CD4-positive, alpha-beta memory T cell (primary cell): ENCODE measurements at places on chromosomes 2 and 18. TPM values are rescaled to one million over a fixed set of nuclear protein-coding genes. Genes with fewer than 3 reads are reported as not detected.

GRCh38 chr2:73163483-73164367 is 38.6 kb upstream of the NOTO start:
- H3K27ac ChIP-seq: no peak overlapping the region
- no peaks in the 10 kb centered on the region for H3K4me1 ChIP-seq
- DNase-seq: peak; percentile 56

GRCh38 chr2:73611867-73612266 is 30.4 kb downstream of the NAT8 start:
- H3K27me3 ChIP-seq: no peaks in the 10 kb centered on the region
- DNase-seq: no peak
- H3K27ac ChIP-seq: no peak overlapping the region
- H3K4me1 ChIP-seq: no peaks in the 10 kb centered on the region

GLI2 gene
- total RNA-seq: not detected

CROCC2 gene
- not detected for total RNA-seq

DNA sequence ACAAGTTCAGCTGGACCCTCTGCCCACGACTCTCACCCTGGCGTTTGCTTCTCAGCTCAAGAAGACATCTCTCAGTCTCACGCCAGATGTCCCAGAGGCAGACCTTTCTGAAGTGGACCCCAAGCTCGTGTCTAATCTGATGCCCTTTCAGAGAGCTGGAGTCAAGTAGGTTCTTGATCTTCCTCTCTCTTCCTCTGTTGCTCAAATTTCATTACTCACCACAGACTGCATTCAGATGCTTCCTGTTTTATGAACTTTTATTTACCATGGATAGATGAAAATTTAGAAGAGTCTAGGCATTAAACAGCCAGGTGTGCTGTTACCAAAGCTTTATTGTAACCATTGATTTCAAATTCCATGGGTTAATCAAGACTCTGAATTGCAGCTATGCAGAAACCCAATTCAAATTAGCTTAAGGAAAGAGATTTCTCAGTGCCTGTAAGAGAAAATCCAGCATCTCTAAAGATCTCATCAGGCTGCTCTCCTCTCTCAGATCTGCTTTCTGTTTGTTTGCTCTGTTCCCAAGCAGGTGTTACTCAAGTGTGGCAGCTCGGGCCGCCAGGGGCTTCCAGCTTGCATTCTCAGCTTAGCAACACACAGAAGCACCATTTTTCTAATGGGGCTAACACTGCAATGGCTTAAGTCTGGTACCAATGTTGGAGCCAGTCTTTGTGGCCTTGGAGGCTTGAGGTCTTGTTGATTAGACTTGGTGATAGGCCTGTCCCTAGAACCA is 16.5 kb downstream of the SMARCAL1 start:
- H3K27ac ChIP-seq: no peak overlapping the region
- H3K4me1 ChIP-seq: no peaks in the 10 kb centered on the region
- H3K4me3 ChIP-seq: no peak overlapping the region
- peaks cover 62% of the 10 kb centered on the region for H3K36me3 ChIP-seq
- H3K27me3 ChIP-seq: no peaks in the 10 kb centered on the region

RAB11FIP5 gene
- total RNA-seq: 12.8 TPM

GRCh38 chr18:67308819-67309218 is 207.7 kb downstream of the DSEL start:
- no peaks in the 10 kb centered on the region for H3K36me3 ChIP-seq
- DNase-seq: no peak
- no peak overlapping the region for H3K27ac ChIP-seq
- peaks cover 3% of the 10 kb centered on the region for H3K4me1 ChIP-seq
- no peaks in the 10 kb centered on the region for H3K27me3 ChIP-seq

NAPG gene
- 29.2 TPM for total RNA-seq

DNA sequence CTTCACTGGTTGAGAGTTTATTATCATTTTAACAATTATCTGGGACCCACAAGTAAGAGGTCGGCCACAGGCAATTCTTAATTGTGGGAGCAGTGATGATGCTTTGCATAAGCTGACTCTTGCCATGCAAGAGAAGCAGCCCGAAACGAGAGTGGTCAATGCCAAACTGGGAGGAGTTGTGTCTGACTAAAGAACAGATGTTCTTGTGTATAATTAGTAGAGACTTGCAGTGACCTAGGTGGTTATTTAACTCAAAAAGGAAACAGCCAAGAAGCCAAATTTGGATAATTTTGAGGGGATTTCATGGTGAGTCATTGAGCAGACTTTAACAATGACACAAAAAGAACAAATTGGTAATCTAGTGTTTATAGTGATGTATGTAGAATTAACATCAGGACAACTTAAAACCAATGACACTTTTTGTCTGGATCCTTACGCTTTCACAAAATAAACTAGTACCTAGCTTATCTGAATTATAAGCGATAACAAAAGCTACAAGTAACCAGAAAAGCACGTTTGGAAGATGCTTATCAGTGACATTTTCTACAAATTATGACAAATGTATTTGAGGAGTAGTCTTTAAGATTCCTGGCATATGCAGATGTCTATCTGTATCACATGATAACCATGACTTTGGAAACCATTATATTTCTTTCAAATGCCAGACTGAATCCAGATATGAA is 184.7 kb upstream of the DLGAP1 start:
- no peaks in the 10 kb centered on the region for H3K27me3 ChIP-seq
- no peak overlapping the region for H3K27ac ChIP-seq
- H3K4me3 ChIP-seq: no peak overlapping the region
- H3K4me1 ChIP-seq: no peaks in the 10 kb centered on the region
- H3K36me3 ChIP-seq: no peaks in the 10 kb centered on the region
- no peak for DNase-seq

SNORC gene
- 1.5 TPM for total RNA-seq

GPC1 gene
- total RNA-seq: 1.1 TPM

- DNase-seq: peak; percentile 23
- no peaks in the 10 kb centered on the region for H3K27me3 ChIP-seq
- H3K36me3 ChIP-seq: no peaks in the 10 kb centered on the region
- no peaks in the 10 kb centered on the region for H3K4me1 ChIP-seq
Measured at GRCh38 chr2:208033701-208034502, 8.6 kb upstream of the PLEKHM3 start.

DNA sequence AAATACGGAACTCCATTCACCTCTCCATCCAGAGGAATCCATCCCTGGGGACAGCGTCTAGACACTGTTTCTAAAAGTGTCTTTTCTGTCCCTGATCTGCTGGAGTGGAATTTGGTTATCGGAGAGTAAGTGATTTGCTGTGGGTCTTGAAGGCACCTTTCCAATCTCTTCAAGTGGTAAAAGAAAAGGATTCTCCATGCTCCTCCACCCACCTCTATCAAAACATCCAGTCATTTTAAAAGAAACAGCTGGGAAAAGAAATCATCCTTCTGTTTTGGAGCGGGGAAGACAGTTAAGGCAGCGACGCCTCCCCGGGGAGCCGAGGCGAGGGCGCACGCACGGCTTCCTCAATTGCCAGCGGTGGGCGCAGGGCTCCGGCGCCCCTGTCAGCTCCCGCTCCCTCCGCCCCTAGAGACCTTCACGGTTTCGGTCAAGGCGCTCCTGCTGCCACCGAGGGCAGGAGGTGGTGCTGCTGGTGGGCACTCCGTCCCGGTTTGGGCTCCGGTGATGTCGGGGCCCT is 547 bp downstream of the SLC35F5 start:
- H3K27ac ChIP-seq: peak overlapping the region; percentile 80
- H3K27me3 ChIP-seq: no peaks in the 10 kb centered on the region
- H3K4me1 ChIP-seq: peaks cover 25% of the 10 kb centered on the region
- H3K36me3 ChIP-seq: peaks cover 9% of the 10 kb centered on the region

- no peaks in the 10 kb centered on the region for H3K27me3 ChIP-seq
- H3K27ac ChIP-seq: no peak overlapping the region
- DNase-seq: no peak
- no peaks in the 10 kb centered on the region for H3K36me3 ChIP-seq
Measured at GRCh38 chr2:223008162-223008561, 43.8 kb upstream of the KCNE4 start.

- no peaks in the 10 kb centered on the region for H3K27me3 ChIP-seq
- H3K36me3 ChIP-seq: no peaks in the 10 kb centered on the region
- DNase-seq: no peak
- no peak overlapping the region for H3K4me3 ChIP-seq
Measured at GRCh38 chr2:239722760-239723470, 302.2 kb downstream of the NDUFA10 start.

GRCh38 chr2:42223067-42223854 is 54.1 kb downstream of the EML4 start:
- no peak overlapping the region for H3K4me3 ChIP-seq
- no peaks in the 10 kb centered on the region for H3K36me3 ChIP-seq
- H3K27me3 ChIP-seq: no peaks in the 10 kb centered on the region
- no peak overlapping the region for H3K27ac ChIP-seq

DNA sequence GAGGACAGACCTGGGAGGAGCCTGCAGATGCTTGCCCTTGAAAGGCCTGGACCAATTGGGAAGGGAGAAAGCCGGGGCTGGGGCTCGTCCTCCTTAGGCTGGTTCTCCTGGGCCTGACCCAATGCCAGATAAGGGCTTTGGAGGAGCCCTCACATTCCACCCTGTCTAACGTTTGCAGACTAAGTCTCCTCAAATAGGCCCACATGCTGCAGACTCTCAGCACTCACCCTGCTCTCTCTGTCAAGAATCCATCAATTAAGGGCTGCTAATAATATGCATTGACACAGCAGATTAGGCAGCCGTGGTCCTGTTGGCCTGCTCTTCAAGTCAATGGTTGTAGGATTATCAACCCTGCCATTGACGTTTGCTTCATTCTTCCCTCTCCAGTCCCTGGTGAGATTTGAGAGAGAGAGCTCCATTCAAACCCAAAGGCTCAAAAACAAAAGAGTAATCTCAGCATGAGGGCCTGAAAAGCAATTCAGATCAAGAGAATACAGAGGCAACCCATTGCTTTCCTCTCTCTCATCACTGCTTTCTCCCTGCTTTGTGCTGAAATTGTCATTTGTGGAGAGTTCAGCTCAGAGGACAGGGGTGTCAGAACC is 167.6 kb downstream of the INSIG2 start:
- H3K27me3 ChIP-seq: peaks cover 4% of the 10 kb centered on the region
- no peaks in the 10 kb centered on the region for H3K36me3 ChIP-seq
- no peak for DNase-seq
- no peak overlapping the region for H3K27ac ChIP-seq
- no peaks in the 10 kb centered on the region for H3K4me1 ChIP-seq

GRCh38 chr2:148546270-148546669 is 98.3 kb upstream of the EPC2 start:
- H3K27ac ChIP-seq: no peak overlapping the region
- H3K4me3 ChIP-seq: no peak overlapping the region
- no peaks in the 10 kb centered on the region for H3K27me3 ChIP-seq
- peaks cover 28% of the 10 kb centered on the region for H3K4me1 ChIP-seq

INHBB gene
- not detected for total RNA-seq

- H3K4me3 ChIP-seq: no peak overlapping the region
- no peak overlapping the region for H3K27ac ChIP-seq
- H3K4me1 ChIP-seq: no peaks in the 10 kb centered on the region
- no peaks in the 10 kb centered on the region for H3K27me3 ChIP-seq
- no peaks in the 10 kb centered on the region for H3K36me3 ChIP-seq
Measured at GRCh38 chr2:237282568-237283128, 131.3 kb downstream of the COL6A3 start.

GRCh38 chr18:36650906-36651305 is 177.9 kb downstream of the TPGS2 start:
- H3K4me1 ChIP-seq: no peaks in the 10 kb centered on the region
- no peak for DNase-seq
- no peak overlapping the region for H3K4me3 ChIP-seq
- no peak overlapping the region for H3K27ac ChIP-seq
- no peaks in the 10 kb centered on the region for H3K36me3 ChIP-seq
- H3K27me3 ChIP-seq: no peaks in the 10 kb centered on the region

GPR45 gene
- total RNA-seq: not detected

HOXD4 gene
- total RNA-seq: not detected

GRCh38 chr2:172455121-172455515 is 27.7 kb downstream of the ITGA6 start:
- no peak overlapping the region for H3K4me3 ChIP-seq
- peaks cover 75% of the 10 kb centered on the region for H3K4me1 ChIP-seq
- H3K27ac ChIP-seq: no peak overlapping the region
- H3K27me3 ChIP-seq: no peaks in the 10 kb centered on the region

ESPNL gene
- 0.28 TPM for total RNA-seq

DNA sequence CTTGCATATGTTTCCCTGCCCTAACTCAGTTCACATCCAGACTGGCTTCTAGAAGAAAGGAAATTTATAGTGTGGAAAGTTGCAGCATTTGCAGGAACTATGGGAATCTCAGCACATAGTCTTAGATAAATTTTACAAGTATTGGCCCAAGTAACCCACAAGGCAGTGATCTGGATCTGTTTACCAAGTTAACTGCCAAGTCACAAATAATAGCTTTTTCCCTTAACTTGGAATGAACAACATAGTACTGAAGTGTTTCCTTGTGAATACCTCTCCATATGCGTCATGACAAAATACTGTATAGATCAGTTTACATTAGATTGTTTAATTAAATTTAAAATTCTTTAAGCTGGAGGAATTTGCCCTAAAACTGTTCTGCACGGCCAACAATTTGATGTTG is 255.8 kb upstream of the EPAS1 start:
- no peak for DNase-seq
- H3K4me1 ChIP-seq: no peaks in the 10 kb centered on the region
- H3K27ac ChIP-seq: no peak overlapping the region
- H3K36me3 ChIP-seq: no peaks in the 10 kb centered on the region
- H3K27me3 ChIP-seq: no peaks in the 10 kb centered on the region
- no peak overlapping the region for H3K4me3 ChIP-seq

DNA sequence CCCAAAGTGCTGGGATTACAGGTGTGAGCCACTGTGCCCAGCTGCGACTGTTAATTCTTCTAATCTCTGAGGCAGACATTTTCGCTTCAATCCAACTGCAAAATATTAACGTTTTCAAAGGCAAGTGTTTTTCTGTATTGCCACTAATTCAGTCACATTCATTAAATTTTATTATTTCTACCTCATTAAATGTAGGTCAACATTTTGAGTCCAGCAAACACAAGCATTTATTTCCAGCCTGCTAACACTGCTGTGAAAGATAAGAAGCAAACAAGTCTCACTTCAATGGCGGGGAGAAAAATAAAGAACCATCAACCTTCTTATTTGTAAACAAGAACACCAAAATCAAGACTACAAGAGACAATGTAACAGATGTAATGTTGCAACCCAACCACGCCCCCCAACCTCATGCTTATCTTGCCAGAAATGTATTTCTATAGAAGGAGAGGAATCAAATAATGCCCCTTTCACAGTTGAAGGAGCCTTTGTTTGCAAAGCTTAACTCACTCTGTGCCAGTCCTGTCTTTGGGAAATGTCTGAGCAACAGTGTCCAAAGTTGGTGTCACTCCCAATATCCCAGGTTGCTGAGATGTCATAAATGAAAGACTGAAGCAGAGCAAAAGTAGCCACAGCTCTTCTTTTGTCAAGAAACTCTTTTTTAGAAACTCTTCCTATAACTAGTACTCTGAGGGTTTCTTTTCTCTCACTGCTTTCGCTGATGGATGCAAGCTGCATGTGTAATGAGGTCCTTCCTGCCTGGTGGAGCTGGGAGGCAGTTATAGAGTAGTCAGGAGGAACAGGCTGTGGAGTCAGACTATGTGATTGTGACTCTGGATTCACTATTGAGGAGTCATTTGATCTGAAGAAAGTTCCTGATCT is 8.6 kb downstream of the DOCK10 start:
- no peak overlapping the region for H3K27ac ChIP-seq
- H3K27me3 ChIP-seq: no peaks in the 10 kb centered on the region
- H3K4me3 ChIP-seq: no peak overlapping the region
